ENCODE measurements at places on chromosomes 2 and 18.

GRCh38 chr2:193943406-193943960 is 1713.5 kb upstream of the SLC39A10 start:
- DNase-seq: no peak

DNA sequence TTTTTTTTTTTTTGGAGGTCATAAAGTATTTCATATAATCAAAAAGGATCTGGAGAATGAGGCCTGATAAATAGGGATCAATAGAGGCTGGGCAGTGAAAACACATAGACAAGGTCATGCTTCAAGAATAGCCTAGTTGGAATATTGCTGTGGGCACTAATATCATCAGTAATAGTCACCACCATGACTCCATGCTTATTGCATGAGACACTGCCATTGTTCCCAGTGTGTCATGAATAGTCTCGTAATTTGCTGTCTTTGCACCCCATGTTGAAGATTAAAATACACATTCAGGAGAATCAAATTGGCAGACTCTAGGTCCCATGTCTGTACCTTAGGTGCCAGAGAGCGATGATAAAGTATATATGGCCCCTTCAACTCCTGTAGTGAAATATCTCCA is 10.3 kb downstream of the ASXL3 start:
- DNase-seq: no peak

DNA sequence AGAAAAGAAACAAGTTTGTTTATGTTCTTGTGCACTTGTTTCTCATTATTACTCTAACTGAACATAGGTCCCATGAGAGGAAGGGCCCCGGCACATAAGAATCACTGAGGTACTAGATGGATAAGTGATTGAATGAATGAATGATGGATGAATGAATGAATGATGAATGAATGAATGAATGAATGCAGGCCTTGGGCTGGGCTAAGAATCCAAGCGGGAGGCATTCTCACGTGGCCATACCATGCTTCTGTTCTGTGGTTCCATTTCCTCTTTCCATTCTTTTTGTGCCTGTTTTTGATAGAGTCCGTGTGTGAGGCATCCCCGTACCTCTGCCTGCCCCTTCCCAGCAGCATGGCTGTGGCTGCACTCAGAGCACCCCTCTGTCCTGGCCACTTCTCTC is 94.8 kb downstream of the SH3BP4 start:
- DNase-seq: no peak

- no peak for DNase-seq
Observed at GRCh38 chr2:56729212-56729611, 545.4 kb downstream of the CCDC85A start.

DNA sequence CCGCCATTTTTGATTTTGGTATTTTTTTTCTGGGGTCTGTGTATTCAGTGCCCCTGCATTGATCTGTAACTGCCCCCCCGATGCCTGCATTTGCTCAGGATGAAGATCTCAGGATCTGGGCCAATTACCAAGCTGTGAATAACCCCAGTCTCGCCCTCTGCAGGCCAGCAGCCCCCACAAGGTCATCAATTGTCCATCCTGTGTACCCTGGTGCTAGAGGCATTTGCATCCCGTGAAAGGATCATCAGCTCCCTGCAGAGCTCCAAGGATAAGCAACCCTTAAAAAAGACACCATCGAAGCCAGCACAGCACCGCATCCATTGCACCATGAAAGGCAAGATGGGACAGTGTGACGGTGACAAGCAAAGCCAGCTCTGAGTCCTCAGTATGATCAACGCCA is 154.1 kb upstream of the KLHL29 start:
- DNase-seq: no peak

GRCh38 chr2:38037757-38038621 is 38.0 kb downstream of the CYP1B1 start:
- DNase-seq: no peak

- DNase-seq: no peak
Observed at GRCh38 chr2:54470266-54470938, 14.3 kb downstream of the SPTBN1 start.

- no peak for DNase-seq
Observed at GRCh38 chr2:204950695-204951346, 405.5 kb downstream of the PARD3B start.

GRCh38 chr18:56804395-56804794 is 153.2 kb downstream of the WDR7 start:
- DNase-seq: no peak

DNA sequence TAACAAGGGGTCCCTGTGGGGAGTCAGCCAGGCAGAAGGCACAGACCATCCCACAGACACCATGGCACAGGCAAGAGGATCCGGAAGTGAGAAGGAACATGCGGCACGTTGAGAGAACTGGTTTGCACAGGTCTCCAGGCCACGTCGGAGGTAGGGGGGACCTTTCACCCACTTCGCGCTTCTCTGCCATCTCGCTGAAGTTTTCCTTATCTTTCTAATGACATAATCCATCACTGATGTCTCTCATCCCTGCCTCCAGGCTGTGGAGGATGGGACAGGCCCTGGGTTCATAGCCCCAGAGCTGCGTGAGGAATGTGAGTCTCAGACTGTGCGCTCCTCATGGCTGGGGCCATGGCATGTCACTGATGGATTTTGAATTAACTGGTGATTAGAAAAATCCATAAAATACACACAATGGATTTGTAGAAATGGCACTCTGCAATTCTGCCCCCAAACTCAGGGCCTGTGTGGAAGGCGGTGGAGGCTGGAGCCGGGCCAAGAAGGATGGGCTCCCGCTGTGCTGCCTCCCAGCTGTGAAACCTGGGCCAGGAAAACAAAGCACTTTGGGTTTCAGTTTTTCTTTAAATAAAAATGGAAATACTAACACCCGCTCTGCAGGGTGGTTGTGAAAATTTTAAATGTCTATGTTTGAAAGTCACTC is 113.3 kb upstream of the ALKAL2 start:
- no peak for DNase-seq

DNA sequence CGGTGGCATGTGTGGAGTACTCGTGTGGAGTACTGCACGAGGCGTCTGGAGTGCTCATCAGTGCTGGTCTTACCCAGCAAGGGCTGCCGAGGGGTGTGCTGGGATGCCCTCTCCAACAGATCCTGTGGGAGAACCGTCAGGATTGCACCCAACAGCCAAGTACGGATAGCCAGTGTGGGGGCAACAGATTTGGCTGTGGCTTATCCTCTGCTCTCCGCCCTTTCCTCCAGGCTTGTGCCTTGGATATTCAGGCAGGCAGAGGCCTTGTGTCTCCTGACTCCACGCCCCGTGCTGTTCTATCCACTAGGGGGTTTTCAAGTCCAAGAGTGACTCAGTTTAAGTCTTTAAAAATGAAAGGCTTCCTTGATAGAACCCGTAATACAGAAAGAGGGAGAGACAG is 321.0 kb upstream of the HS6ST1 start:
- DNase-seq: no peak

DNA sequence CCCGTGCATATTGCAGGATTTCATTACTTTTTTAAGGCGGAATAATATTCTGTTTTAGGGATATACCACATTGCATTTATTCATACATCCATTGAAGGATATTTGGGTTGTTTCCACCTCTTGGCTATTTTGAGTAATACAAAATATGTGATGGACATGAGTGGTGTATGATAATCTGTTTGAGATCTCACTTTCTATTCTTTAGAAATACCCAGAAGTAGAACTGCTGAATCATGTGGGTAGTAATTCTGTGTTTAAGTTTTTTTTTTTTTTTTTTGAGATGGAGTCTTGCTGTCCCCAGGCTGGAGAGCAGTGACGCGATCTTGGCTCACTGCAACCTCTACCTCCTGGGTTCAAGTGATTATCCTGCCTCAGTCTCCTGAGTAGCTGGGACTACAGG is 201.4 kb downstream of the NYAP2 start:
- no peak for DNase-seq

DNA sequence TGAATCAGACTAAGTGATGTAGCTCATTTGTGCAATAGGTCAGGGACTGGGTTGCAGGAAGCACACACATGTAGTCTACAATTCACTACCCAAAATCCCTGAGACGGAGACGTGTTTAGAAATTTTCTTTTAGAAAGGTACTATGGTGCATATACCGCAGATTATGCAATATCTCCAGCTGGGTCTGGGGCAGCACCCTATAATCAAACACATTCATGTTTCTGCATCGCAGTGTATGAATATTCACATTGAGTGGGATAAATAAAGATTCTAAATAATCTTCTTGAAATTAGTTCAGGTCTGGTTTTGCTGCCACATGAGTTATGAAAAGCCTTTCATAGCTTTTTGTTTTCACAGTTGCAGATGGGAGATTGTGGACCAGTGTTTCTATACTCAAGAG is 395.7 kb upstream of the FANCL start:
- no peak for DNase-seq

DNA sequence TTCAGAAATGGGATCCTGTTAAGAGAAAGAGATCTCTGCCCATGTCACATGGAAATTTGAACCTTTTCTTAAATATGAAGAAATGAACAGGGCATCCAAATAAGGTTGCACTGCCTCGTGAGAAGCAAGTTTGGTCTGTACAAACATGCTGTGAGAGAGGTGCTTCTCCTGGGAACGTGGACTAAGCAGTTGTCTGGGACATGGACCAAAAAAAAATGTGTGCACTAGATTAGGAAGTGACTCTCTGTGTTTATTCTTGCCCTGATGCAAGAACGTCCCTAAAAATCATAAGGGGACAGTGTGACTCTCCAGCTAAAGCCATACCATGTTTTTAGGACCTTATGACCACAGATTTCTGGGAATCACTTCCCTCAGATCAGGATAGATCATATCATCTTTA is 23.7 kb upstream of the GCG start:
- no peak for DNase-seq

DNA sequence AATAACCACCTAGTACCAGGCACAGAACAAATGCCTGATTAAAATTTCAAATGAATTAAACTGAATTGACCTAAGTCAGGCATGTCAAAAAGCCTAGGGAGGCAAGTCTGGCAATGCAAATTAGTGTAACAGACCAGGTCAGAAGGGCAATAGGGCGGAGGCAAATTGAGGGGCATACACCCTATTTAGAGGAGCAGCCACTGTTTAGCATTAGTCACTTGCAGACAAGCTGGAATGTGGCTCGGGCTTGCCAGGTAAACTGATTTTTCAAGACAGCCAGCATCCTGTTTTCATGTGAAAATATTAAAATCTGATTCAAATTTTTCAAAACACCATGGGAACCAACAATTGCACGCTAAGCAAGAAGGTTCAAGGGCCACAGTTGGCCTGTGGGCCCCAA is 160.3 kb downstream of the EN1 start:
- DNase-seq: no peak

Data from globus pallidus (tissue), 1 donor.